Hematopoietic multipotent progenitor cell treated with erythropoietin and hydrocortisone succinate and interleukin-3 and kit ligand, for 6 days (in vitro differentiated cells): ENCODE measurements at places on chromosomes 4 and X.
A peak's percentile ranks its signal among the peaks of the same experiment; 100 is the strongest.

DNA sequence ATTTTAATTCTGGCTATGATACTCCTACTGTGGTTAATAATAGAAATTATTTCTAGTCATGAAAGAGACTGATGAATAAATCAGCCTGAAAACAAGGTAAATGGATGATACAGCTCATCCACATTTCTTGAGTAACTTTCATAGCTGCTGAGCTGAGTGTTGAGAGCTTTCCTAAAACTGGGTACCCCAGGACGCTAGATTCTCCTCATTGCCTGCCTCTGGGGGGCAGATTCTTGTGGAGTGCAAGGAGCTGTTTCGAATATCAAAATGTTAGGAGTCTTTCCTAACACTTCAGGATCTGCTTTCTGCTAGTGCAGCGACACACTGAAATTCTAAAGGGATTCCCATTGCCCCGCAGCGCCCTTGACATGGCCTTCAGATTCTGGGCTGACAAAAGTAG, 2.1 kb downstream of the MND1 start:
- peak; percentile 26 for DNase-seq

DNA sequence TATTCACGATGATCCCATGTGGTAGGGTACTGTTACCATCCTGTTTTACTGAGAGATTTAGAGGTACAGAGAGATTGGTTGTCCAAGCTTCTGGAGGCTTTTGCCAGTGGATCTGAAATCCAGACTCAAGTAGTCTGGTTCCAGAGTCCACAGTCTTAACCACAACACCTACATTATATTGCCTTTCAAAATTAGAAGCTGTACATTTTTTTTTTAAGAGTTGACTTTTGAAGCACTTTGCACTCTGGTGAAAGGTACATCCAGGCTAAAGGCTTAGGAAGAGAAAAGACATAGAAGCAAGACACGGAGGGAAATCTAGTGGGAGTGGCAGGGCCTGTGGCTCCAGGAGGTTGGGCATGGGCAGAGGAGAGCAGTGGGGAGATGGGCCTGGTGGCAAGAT, 122.1 kb downstream of the AFF1 start:
- DNase-seq: no peak

DNA sequence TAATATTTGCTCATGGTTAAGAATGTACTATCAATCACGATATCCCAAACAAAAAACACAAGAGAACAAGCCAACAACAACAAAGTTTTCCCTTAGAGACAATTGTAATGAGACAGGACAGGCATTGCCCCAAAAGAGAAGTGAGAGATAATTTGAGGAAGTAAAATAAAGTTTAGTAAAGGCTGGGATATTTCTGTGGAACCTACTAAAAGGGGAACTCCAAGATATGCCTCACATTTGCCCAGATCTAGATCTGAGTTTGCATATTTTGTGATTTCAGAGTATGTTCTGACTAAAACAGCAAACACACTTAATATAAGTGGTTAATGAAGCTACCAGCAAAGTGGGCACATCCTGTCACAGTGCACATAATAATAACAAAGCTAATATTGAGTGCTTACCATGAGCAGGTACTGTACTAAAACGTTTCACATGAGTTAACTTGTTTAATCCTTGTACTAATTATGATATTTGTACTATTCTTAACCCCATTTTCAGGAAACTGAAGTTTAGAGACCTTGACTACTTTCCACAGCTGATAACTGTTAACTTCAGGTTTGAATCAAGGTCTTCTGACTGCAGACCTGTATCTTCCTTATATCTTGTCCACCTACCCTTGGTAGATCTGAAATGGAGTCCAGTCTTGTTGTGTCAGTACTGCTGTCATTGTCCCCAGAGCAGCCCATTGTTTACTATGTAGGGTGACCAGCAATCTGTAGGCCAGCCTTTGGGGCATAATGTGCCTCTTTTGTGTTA, 26.0 kb upstream of the BMP2K start:
- DNase-seq: peak; percentile 58

- no peak for DNase-seq
These were observed 336.9 kb upstream of the NR3C2 start for GRCh38 chr4:148778980-148779675.

- DNase-seq: no peak
These were observed 317.7 kb downstream of the CCSER1 start for GRCh38 chr4:90444904-90445303.

GRCh38 chr4:176794151-176794550, 1.4 kb upstream of the VEGFC start:
- no peak for DNase-seq

DNA sequence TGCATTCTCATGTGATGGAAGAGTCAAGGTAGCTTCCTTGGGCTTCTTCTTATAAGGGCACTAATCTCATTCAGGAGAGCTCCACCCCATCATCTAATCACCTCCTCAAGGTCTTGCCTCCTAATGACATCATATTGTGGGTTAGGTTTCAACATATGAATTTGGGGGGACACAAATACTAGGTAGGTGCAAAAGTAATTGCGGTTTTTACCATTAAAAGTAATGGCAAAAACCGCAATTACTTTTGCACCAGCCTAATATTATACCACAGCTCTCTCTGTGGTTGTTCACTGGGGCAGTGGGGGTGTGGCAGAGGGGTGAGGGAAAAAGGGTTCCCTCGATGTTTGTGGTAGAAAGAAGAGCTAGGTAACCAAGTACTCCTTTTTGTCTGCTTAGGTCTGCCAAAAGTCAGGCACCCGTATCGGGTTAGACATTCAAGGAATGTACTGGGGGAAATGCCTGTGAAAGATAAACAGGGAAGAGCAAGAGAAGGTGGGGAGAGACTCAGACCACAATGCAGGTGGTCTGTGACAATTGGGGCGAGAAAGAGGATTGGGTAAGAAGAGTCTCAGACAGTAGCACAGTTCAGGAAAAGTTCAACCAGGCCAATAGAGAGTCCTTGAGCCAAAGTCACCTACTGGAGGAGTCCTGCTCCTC, 78.9 kb upstream of the MTM1 start:
- no peak for DNase-seq

- DNase-seq: no peak
These were observed 700.6 kb upstream of the PITX2 start for GRCh38 chr4:111323496-111323895.

DNA sequence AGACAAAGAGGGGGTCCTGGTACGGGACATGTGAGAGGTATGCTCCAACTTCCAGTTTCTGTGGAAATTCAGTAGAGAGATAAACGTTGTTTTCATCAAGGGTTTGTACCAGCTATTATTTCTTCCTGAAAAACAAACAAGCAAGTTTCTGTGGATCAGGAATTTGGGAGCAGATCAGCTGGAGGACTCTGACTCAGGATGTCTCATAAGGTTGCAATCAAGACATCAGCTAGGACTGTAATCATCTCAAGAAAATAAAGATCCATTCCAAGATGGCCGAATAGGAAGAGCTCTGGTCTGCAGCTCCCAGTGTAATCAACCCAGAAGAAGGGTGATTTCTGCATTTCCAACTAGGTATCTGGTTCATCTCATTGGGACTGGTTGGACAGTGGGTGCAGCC, 23.5 kb upstream of the NFKB1 start:
- DNase-seq: no peak

DNA sequence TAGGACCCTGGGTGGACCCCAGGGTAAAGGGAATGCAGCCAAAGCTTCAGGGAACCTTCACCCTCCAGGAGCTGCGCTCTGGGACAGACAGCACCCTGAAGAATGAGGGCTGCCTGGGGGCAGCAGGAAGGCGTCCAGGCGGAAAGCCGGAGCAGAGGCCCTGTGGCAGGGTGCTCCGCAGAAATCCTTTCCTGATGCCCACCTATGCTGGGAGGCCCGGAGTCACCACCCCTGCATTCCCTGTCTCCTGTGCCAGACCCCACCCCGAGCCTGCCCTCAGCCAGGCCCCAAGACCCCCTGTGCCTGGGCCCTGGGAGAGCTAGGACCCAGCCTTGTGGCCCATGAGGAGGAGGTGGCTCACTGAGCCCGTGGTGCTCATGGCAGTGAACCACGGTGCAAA, 1.3 kb upstream of the DGKQ start:
- DNase-seq: no peak

GRCh38 chrX:1163231-1163630, 49.2 kb downstream of the CRLF2 start:
- DNase-seq: no peak

DNA sequence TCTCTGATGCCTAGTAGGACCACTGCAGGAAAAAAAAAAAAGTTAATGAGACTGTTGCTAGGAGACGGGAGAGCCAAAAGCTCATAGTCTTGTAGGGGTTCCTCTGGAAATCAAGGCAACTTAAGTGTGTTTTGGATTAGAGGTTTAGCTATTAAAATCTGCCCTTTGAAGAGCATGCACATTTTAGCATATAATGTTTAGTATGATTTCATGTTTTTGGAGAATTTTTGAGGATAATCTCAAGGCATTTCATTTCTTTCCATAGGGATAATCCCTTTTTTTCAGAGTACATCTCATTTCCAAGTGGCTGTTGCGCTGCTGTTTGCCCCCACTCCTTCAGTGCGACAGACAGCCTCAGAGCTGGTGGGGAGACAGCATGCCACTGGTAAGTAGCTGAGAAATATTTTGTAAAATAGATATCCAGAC, at the start of gene LINC00632:
LINC00632 (plus strand) TSS at position 339 of the 426 bp plus-strand sequence.
- DNase-seq: no peak

DNA sequence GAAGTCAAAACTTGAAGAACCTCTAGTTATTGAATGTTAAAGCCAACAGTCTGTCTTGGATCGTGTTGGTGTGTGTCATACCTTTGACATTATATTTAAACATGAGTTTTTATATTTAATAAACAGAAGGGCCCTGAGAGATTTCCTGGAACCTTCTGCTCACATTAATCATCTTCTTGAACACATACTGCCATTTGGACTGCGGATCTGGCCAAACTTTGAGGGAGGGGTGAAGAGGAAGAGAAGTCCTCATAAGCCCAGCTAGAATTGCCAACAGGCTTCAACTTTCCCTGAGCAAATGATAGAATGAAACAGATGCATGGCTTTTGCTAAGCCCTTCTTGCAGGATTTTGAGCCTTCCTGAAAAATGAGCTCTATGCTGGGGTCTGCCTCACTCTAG, 27.4 kb downstream of the CCKAR start:
- no peak for DNase-seq

DNA sequence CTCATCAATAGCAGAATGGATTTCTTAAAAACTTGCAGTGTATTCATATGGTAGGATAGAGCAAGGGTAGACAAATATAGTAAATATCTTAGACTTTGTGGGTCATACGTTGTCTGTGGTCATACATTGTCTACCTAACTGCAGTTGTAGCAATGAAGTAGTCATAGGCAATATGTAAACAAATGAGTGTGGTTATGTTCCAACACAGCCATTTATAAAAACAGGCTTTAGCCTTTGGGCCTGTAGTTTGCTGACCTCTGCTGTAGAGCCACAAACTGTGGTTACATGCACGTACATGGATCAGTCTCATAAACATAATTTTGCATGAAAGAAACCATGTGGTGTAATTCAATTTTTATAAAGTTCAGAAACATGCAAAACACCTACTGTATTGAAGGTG, 98.9 kb downstream of the LARP1B start:
- no peak for DNase-seq

GRCh38 chr4:24322511-24322910, 261.8 kb downstream of the DHX15 start:
- no peak for DNase-seq

- no peak for DNase-seq
These were observed 97.1 kb downstream of the MGST2 start for GRCh38 chr4:139762720-139763119.

DNA sequence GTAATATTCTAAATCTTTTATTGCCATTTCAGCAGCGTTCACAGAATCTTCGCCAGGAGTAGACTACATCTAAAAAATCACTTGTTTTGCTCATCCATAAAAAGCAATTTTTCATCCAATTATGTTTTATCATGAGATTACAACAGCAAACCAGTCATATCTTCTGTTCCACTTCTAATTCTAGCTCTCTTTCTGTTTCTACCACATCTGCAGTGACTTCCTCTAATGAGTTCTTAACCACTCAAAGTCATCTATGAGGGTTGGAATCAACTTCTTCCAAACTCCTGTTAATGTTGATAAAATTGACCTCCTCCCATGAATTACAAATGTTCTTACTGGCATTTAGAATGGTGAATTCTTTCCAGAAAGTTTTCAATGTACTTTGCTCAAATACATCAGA, 174.4 kb upstream of the BRWD3 start:
- DNase-seq: no peak

DNA sequence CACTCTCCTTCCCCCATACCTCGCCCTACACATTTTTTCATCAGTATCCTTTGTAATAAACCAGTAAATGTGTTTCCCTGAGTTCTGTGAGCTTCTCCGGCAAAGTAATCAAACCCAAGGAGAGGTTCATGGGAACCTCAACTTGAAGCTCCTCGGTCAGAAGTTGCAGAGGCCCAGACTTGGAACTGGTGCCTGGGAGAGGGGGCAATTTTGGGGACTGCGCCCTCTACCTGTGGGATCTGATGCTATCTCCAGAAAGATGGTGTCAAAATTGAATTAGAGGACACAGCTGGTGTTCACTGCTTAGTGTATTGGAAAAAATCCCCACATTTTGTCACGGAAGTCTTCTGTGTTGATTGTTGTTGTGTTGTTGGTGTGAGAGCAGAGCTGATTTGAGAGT, 70.6 kb downstream of the ATP11C start:
- DNase-seq: no peak

- no peak for DNase-seq
These were observed 56.6 kb downstream of the ARHGAP6 start for GRCh38 chrX:11609109-11609508.

DNA sequence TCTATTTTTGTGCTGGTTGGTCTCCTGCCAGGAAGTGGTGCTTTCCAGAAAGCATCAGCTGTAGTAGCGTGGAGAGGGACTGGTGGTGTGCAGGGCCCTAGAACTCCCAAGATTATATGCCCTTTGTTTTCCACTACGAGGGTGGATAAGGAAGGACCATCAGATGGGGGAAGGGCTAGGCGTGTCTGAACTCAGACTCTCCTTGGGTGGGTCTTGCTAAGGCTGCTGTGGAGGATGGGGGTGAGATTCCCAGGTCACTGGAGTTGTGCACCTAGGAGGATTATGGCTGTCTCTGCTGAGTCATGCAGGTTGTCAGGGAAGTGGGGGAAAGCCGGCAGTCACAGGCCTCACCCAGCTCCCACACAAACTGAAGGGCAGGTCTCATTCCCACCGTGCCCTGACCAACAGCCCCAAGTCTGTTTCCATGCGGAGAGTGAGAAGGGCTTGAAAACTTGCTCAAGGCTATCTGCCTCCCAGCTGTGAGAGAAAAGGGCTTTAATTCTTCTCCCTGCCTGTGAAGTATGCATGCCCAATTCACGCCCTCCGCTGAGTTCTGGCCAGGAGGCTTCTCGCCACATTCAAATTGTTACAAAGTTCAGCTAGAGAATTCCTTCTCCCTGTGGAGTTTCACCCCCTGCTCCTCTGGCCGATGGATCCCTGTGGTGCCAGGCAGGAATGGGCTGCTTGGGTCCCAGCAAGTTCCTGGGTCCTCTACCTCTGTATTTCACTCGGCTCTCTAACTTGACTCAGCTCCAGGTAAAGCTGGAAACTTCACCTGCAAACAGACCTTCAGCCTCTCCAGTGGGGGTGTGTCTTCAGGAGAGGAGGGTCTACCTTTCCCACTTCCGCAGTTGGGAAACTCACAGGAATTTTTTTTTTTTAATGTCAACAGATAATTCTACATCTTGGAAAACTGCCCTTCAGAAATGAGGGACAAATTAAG, 7.7 kb upstream of the CSTF2 start:
- no peak for DNase-seq

GRCh38 chrX:132786217-132786616, 172.2 kb downstream of the HS6ST2 start:
- no peak for DNase-seq

GRCh38 chr4:102430461-102430910, 70.7 kb upstream of the NFKB1 start:
- DNase-seq: peak; percentile 40

- DNase-seq: no peak
These were observed 18.4 kb upstream of the OPHN1 start for GRCh38 chrX:68451720-68452119.
